Central memory CD4-positive, alpha-beta T cell (primary cell): ENCODE measurements at places on chromosomes 5 and 9.

DNA sequence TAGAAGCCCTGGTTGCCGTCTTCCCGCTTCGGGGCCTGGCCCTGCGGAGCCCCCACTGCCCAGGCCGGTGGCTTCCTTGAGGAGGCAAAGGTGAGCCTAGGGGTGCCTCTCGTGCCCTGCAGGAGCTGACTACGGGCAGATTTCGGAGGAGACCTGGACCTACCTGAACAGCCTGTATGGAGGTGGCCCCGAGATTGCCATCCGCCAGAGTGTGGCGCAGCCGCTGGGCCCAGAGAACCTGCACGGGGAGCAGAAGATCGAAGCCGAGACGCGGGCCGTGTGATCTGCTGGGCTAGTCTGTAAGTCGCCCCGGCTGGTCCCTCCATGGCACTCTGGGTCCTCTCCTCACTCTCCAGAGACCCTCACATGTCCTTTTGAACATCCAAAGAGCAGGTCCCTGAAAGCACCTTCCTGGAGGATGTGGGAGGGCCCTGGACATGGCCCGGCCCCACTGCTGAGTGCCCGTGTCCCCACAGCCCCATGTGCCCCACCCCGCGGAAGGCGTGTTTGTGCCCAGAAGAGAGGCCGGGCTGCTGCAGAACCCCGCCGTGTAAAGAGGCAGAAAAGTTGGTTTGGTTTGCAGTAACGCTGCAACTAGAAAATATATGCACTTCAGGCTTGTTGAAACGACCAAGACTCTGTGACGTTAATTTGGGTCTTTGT is 44.9 kb downstream of the USP20 start:
- DNase-seq: no peak

- DNase-seq: no peak
These were observed 681 bp upstream of the ETF1 start for GRCh38 chr5:138543730-138544104.

GRCh38 chr5:139708877-139709581 is 60.9 kb downstream of the CXXC5 start:
- DNase-seq: no peak

DNA sequence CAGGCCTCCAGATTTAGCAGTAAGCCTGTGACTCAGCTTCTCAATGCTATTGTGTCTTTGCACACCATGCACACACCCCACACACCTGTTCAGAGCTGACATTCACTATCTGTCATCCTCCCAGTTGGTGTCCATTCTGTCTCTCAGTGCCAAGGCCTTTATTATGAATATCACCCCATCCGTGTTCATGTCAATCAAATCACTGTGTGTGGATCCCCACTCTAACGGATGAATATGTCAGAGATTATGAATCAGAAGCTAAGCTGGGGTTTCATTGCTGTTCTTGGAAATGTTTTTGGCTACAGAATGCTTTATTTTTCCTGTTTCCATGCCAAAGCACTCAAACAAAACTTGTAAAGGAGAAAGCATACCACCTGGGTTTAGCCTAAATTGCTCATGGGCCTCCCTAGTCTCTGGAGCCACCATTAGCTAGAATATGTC is 9.4 kb upstream of the MAMDC2 start:
- DNase-seq: no peak

DNA sequence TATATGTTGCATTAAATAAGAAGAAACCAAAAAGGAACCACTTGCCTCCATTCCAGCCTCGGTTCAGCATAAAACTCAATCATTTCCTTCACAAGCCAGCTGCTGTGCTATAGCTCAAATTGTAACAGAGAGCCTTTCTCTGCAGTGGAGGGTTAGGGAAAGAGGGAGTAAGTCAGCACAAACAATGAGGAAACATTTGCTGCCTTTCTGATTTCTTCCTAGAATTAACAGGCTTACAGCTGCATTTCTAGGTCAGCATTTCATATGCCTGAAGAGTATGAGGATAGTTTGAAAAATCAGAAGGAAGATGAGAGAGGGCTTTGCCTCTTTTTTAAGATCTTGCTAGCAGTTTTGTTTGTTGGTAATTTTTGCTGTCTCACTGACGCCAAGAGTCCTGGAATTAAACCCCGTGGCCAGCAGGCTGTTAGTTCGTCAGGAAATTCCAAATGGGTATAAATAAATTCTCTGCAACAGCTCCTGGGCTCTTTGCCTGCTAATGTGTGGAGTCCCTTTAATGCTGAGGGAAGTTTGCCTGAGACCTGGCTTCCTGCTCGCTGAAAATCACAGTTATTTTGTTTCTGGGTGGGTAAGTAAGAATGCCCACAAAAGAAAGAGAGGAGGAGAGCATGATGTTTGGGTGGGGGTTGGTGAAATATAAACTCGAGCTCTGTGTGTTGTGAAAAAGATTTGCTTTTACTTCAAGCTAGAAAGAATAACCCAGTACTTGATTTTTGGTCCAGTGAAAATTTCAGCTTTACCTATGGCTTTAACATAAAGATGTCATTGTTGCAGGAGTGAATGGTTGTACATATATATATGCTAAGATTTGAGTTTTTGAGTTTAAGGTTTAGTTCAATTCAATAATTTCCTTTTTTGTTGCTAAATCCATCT is 148.1 kb upstream of the DMRT1 start:
- no peak for DNase-seq

GRCh38 chr9:104143550-104143910 is 49.4 kb downstream of the SMC2 start:
- DNase-seq: no peak

DNA sequence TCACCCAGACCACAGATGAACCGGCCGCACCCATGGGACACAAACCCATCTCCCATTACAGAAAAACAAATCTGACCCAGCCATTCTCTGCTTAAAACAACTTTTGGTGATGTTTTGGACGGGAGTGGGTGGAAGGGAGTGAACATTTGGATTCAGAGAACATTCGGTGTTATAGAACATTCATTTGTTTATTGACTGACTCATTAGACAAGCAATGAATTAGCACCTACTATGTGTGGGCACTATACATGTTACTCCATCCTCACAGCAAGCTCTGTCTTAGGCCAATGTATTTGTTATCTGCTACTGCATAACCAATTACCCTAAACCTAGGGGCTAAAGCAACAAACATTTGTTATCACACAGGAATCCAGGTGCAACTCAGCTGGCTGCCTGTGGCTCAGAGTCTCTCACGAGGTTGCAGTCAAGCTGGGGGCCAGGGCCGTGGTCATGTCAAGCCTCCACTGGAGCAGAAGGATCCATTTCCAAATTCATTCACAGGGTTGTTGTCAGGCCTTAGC is 5.1 kb upstream of the ERGIC1 start:
- no peak for DNase-seq

DNA sequence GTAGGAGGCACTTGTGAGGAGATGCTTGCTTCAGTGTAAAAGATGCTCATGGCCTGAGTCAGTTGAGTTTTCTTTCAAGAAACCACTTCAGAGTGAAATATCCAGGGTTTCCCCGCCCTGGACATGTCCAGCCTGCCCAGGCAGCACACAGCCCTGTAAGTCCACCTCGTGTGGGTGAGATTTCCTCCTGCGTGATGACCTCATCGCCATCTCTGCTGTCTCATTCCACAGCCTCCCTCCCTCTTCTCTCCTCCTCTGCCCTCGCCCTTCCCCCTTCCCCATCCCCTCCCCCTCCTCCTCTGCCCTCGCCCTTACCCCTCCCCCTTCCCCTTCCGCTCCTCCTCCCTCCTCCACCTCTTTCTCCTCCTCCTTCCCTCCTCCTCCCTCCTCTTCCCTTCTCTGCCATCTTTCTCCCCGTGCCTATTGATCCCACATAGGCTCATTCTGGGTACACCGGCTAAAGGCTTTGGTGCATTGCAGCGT is 34.0 kb upstream of the NCS1 start:
- DNase-seq: no peak

GRCh38 chr9:19229595-19230354 is 718 bp upstream of the DENND4C start:
- peak; percentile 60 for DNase-seq

GRCh38 chr5:139105621-139106071 is 92.5 kb downstream of the SIL1 start:
- no peak for DNase-seq

GRCh38 chr9:28984016-28984415 is 1410.7 kb upstream of the C9orf72 start:
- DNase-seq: no peak

DNA sequence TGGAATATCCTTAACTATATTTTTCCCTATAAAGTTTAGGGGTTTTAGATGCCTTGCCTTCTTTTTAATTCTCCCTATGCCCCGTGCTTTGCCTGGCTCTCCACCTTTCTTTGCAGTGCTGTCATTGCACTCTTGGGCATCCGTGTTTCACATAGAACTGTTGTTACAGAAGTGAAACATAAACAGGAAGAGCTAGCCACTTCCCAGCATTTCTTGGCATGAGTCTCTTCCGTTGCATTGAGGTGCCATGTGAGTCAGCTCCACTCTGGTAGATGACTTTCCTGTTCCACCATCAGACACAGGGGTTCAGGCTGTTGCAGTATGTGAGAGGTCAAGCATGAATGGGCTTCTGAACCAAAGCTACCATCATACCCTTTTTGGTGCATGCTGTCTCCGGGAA is 73.4 kb downstream of the ANGPTL2 start:
- DNase-seq: peak; percentile 29

DNA sequence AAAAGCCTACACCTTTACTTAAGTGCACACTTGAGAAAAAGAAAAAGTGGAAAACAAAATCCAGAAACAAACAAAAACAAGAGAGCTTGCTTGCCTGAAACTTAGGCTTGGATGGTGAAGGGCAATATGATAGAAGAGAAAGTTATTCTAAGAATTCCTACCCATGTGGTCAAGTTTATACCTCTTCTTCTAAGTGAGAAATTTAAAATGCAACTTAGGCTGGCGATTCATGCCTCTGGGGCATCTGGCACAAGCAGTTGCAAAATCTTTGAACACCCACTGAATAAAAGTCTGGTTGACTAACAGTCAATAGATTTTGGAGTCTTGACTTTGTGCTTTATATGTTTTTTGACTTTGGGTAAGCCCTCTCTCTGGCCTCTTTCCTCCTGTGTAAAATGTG is 239.6 kb downstream of the KDM4C start:
- no peak for DNase-seq
